ENCODE measurements at places on chromosomes 7 and 10. TPM values are rescaled to one million over a fixed set of nuclear protein-coding genes. Genes with fewer than 3 reads are reported as not detected.

DNA sequence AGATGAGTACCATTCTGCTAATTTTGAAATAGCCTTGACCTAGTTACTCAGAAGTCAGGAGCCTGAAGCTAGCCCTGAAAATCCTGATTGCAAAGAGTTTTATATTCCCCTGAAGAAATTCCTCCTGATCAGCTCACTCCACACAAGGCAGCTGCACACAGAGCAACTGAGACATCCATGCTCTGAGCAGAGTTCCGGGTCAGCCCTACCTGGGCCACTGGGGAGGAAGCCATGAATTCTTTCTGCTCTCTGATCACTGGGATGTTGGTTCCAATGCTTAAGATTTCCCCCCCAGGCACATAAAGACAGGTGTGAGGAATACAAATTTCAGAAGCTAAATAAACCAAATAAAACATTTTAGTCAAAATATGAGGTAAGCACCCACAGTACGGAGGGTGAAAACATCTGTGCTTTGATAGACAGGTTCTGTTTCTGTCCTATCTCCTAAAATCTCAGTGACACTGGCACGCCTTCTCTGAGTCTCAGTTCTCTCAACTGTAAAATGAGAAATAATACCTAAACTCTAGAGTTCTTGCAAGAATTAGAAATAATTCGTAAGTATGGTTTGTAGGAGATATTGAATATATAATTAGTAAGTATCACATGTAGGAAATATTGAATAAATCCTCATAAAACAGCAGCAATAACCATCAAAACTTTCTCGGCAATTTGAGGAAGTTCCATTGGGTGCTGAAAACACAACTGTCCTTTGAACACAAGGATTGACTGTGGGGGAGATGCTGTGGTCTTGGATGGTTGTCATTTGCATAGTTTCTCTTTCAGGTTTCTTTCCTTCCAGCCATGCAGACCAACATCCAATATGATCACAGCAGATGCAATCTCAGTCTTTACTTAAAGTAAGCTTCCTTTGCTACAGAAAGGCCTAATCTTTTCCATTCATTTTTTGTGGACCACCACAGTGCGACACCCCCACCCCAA is 133.0 kb upstream of the TNS3 start:
- no peak for DNase-seq

The STEAP1 gene
- total RNA-seq, result 75.1 TPM

The CYP3A7 gene
- total RNA-seq, result 2.3 TPM

GRCh38 chr7:111229916-111230315 is 139.0 kb downstream of the LRRN3 start:
- DNase-seq, result no peak

GRCh38 chr7:152367170-152367569 is 68.6 kb downstream of the KMT2C start:
- no peak for DNase-seq

GRCh38 chr10:119337796-119338432 is 130.5 kb downstream of the GRK5 start:
- no peak for DNase-seq

The TSPAN13 gene
- 10.2 TPM for total RNA-seq

The IQCE gene
- total RNA-seq, result 13.8 TPM

DNA sequence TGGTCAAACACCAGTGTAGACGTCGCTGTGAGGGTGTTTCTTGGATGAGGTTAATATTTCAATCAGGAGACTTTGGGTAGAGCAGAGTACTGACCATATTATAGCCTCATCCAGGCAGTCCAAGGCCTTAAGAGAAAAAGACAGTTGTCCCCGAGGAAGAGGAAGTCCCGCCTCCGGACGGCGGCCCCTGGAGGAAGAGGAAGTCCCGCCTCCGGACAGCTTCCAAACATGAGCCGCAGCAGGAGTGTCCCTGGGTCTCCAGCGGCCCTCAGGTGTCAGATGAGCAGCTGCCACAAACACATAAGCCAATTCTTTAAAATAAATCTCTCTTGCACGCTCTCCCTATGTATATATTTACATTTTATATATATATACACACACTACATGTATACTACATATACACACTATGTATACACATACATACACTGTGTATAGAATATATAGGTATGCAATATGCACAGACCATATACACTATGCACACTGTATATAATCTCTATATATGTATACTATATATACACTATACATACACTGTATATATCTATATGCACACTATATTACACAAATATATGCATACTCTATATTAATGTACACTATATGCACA is 37.5 kb downstream of the PWWP2B start:
- DNase-seq, result no peak

The MKX gene
- total RNA-seq, result 1.4 TPM

DNA sequence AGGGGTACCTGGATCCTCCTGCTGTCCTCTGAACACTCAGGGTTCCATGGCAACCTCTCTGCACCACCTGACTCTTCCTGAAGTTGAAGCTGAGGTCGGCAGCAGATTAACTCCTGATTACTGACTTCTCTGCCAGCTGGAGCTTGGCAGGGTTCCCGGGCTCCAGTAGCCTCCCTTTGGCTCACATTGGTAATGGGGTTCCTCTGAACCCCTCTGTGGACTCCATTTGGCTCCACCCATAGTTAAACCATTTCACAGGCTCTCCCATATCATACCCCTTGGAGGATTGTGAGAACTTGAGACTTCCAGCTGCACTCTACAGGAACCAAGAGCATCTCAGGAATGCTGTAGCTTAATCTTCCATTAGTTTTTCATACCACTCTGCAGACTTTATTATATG is 292.5 kb downstream of the HDAC9 start:
- no peak for DNase-seq

The PIK3CG gene
- 12.0 TPM for total RNA-seq

- DNase-seq, result no peak
Measured at GRCh38 chr10:100743626-100744135, 1.7 kb upstream of the PAX2 start.

GRCh38 chr7:75658369-75658768 is 80.4 kb downstream of the HIP1 start:
- no peak for DNase-seq

- no peak for DNase-seq
Measured at GRCh38 chr10:34446049-34446448, 369.0 kb downstream of the PARD3 start.

DNA sequence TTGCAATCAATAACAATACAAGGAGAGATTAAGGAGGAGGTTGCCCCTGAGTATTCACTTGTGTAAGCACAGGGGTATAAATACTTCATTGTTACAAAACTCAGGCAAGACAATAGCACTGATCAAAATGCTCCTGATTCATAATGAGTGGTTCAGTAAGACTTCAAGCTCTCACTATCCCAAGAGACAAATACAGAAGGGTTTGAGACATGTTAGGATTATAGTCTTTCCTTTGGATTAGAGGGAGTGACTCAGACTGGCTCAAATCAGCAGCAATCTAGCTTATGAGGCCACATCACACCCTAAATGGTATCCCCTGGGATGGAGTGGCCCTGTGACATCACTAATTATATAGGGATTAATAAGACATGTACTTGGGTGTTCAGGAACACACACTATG is 167.2 kb upstream of the HGF start:
- DNase-seq, result no peak

GRCh38 chr10:83612050-83612449 is 527.3 kb upstream of the GHITM start:
- DNase-seq, result no peak

The TMEM213 gene
- not detected for total RNA-seq

DNA sequence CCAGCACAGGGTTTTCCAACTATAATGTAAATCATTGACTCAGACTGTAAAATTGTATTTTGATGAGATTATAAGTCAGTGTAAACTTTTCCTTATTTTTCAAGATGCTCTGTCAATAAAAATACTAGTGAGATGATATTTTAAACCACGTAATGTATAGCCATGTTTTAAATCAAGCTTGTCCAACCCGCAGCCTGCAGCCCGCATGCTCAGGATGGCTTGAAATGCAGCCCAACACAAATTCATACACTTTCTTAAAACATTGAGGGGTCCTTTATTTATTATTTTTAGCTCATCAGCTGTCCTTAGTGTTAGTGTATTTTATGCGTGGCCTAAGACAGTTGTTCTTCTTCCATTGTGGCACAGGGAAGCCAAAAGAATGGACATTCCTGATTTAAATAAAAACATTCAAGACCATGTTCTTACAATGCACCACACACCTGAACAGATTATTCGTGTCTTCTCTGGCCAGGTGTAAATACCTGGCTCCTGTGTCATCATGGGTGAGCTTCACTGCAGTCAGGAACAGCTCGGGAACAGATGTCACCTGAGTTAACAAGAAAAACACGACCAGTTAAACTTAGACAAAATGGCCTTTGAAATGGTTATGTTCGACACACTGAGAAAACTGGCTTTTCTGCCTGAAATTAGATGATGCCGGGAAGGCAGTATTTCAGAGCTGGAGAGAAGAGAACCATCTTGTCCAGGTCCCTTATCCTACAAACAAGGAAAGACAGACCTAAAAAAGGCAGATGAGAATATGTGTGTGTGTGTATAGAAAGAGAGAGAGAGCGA is 5.9 kb downstream of the PITRM1 start:
- no peak for DNase-seq

DNA sequence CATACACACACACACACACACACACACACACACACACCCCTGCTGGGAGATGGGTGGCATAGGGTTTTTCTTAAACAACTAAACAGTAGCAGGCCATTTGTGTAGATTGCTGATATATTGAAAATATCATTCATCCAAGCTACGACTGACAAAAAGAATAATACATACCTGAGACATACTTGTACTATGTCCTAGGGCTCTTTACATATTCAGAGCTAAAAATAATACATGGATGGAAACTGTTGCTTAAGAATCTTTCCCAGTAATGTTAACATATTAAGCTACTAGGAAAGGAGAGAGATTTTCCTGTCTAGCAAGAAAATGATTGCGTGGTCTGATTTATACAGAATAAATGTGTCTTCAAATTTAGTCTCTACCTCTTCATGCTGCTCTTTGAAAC is 40.2 kb upstream of the TUBB8 start:
- DNase-seq, result no peak

GRCh38 chr7:94873239-94873638 is 34.2 kb upstream of the PPP1R9A start:
- no peak for DNase-seq

The MRM2 gene
- total RNA-seq, result 10.9 TPM

The CISD1 gene
- 9.9 TPM for total RNA-seq

Measured in breast epithelium (tissue), 4 donors.